Neural crest cell (in vitro differentiated cells): ENCODE measurements at places on chromosomes 5 and 9. TPM values are rescaled to one million over a fixed set of nuclear protein-coding genes. Genes with fewer than 3 reads are reported as not detected.

The PHPT1 gene
- 170 and 175 TPM in 2 replicates for total RNA-seq

The EIF4EBP3 gene
- 8.4 and 10.3 TPM in 2 replicates for total RNA-seq

The AQP3 gene
- total RNA-seq: 1.1 TPM in 2 replicates

The PGM5 gene
- 0.16 and 0.43 TPM in 2 replicates for total RNA-seq

The PTPRD gene
- total RNA-seq: 113 and 139 TPM in 2 replicates

The GCNT4 gene
- 0.39 and 0.56 TPM in 2 replicates for total RNA-seq

The ANKRD31 gene
- 0.39 and 0.51 TPM in 2 replicates for total RNA-seq

The PCDH12 gene
- 0.25 and 0.61 TPM in 2 replicates for total RNA-seq

DNA sequence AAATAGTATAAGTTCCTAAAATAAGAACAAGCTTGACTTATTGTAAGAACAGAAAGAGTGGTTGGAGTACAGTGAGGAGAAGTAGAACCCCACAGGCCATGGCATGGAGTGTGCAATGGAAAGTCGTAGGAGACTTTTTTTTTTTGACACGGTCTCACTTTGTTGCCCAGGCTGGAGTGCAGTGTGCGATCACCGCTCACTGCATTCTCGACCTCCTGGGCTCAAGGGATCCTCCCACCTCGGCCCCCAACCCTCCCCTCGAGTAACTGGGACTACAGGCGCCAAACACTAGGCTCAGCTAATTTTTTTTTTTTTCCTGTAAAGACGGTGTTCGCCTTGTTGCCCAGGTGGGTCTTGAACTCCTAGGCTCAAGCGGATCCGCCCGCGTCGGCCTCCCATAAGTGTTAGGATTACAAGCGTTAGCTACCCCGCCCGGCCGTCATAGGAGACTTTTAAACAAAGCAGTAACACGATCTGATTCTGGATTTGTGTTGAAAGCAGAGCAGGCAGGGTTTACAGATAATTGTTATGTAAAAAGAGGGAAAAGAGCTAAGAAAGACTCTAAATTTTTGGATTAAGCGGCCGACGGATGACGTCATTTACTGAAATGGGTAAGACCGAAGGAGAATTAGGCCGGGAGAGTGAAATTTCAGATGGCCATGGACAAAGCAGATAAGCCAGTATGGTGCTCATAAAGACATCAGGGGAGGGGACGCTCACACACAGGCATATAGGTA lies 752 bp downstream of the TSTD2 start:
- peak; percentile 50 for DNase-seq
- no peaks in the 10 kb centered on the region for H3K27me3 ChIP-seq
- peak overlapping the region; percentile 96 for H3K4me3 ChIP-seq
- H3K27ac ChIP-seq: peak overlapping the region; percentile 100

GRCh38 chr5:9212605-9213004 lies 333.3 kb downstream of the SEMA5A start:
- H3K4me1 ChIP-seq: peaks cover 9% of the 10 kb centered on the region
- H3K27me3 ChIP-seq: no peaks in the 10 kb centered on the region
- H3K27ac ChIP-seq: no peak overlapping the region
- H3K36me3 ChIP-seq: peaks cover 30% of the 10 kb centered on the region
- no peak for DNase-seq

- H3K36me3 ChIP-seq: no peaks in the 10 kb centered on the region
- H3K27ac ChIP-seq: no peak overlapping the region
Observed at GRCh38 chr9:72424131-72424530, 59.1 kb upstream of the ZFAND5 start.

DNA sequence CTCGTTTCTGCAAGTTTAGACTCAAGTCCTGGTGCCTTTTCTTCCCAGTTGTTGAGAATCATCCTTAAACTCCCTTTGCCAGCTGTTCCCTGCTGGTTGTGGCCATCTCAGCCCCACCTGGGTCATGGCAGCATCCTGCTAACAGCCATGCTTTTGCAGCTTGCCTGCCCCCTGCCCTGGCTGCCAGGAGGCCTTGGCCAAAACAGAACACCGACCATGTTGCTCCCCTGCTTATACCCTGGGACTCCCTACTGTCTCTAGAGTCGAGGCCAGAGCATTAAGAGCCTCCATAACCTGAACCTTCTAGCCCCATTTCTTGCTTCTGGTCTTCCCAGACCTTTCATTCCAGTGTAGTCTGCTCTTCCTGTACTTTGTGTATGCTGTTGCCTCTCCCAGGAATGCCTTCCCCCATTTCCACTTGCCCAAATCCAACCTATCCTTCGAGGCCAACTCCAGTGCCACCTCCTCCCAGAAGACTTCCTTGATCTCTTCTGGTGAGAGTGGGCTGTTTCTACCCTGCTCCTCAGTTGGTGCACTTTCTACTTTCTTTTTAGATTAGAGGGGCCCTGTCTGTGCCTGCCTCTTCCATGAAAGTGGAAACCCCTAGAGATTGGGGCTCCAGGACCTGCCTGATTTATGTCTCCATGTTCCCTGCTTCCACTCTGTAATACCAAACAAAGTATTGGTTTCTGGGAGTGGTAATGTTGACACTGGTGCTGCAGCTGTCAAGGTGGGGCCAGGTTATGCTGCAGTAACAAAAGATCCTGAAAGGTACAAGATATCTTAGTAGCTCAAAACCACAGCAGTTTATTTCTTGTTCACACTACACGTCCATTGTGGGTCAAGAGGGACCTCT lies 88.2 kb downstream of the AMBP start:
- H3K27ac ChIP-seq: no peak overlapping the region
- no peak for DNase-seq
- no peak overlapping the region for H3K4me3 ChIP-seq
- H3K4me1 ChIP-seq: peaks cover 9% of the 10 kb centered on the region
- H3K27me3 ChIP-seq: no peaks in the 10 kb centered on the region

- H3K27ac ChIP-seq: no peak within 1 kb of the TSS
- H3K4me3 ChIP-seq: peak within 1 kb of the TSS; percentile 80
- peak; percentile 15 for DNase-seq
- no peaks in the 10 kb centered on the region for H3K36me3 ChIP-seq
- peaks cover 79% of the 10 kb centered on the region for H3K27me3 ChIP-seq
Observed at GRCh38 chr5:133612249-133612860, at the start of gene FSTL4. Gene FSTL4 (minus strand): TSS chr5:133612541.

DNA sequence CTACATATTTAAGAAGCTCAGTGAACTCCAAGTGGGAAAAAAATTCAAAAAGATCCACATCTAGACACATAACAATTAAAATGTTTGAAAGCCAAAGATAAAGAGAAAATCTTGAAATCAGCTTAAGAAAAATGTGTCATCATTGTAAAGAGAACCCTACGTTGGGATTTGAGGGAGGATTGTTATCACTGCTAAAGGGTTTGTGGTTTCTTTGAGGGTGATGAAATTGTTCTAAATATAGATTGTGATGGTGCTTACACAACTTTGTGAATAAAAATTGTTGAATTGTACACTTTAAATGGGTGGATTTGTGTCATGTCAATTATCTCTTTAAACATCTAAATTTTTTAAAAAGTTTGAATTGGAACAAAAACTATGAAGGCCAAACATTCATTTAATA lies 92.2 kb upstream of the ADAMTS19 start:
- no peak for DNase-seq
- H3K27ac ChIP-seq: no peak overlapping the region
- no peaks in the 10 kb centered on the region for H3K4me1 ChIP-seq
- H3K36me3 ChIP-seq: peaks cover 2% of the 10 kb centered on the region

GRCh38 chr5:147996379-147996778 lies 67.4 kb upstream of the SPINK5 start:
- no peak for DNase-seq
- peaks cover 29% of the 10 kb centered on the region for H3K36me3 ChIP-seq

DNA sequence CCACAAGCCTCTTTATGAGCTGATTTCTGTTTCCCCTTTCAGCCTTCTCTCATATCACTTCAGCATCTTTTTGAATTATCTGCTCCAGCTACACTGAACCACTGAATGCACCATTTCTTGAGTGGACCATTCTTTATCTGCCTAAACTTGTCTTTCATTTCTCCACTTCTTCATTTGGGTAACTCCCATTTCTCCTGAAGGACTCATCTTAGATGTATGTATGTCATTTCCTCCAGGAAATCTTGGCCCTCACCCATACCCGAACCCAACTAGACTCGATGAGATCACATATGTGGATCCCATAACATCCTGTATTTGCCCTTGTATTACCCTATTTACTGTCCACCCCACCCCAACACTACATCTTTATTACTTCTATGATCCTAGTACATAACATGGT lies 249.8 kb downstream of the KIF4B start:
- peaks cover 3% of the 10 kb centered on the region for H3K27me3 ChIP-seq
- no peaks in the 10 kb centered on the region for H3K36me3 ChIP-seq
- H3K27ac ChIP-seq: no peak overlapping the region

GRCh38 chr9:113844466-113844865 lies 31.6 kb upstream of the ZNF618 start:
- H3K4me1 ChIP-seq: no peaks in the 10 kb centered on the region
- DNase-seq: no peak
- no peak overlapping the region for H3K4me3 ChIP-seq

DNA sequence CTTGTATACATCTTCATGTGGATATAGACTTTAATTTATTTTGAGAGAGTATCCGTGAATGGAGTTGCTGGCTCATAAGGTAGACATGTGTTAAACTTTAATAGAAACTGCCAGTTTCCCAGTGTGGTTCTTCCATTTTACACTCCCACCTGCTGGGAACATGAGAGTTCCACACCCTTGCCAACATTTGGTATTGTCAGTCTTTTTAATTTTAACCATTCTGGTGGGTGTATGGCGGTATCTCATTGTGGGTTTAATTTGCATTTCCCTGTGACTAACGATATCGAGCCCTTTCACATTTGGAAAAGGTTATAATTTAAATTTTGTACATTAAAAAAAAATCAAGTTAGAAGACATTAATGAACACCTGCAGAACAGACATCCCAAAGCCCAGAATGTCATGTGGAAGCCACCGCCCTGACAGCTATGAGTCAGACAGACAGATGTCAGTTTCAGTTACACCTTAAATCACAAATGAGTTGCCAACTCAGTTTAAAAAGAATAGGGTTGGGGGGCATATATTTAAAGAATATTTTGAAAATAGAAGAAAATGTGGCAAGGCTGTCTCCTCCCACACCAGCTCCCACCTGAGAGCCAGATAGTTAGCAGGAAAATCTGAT lies 36.9 kb downstream of the ANKRD33B start:
- peaks cover 61% of the 10 kb centered on the region for H3K27me3 ChIP-seq
- H3K36me3 ChIP-seq: no peaks in the 10 kb centered on the region
- H3K4me3 ChIP-seq: no peak overlapping the region
- no peak for DNase-seq

- H3K36me3 ChIP-seq: peaks cover under 1% of the 10 kb centered on the region
- no peaks in the 10 kb centered on the region for H3K4me1 ChIP-seq
- no peaks in the 10 kb centered on the region for H3K27me3 ChIP-seq
- DNase-seq: no peak
- H3K27ac ChIP-seq: no peak overlapping the region
- H3K4me3 ChIP-seq: no peak overlapping the region
Observed at GRCh38 chr9:125537442-125538091, 169.4 kb downstream of the MAPKAP1 start.

DNA sequence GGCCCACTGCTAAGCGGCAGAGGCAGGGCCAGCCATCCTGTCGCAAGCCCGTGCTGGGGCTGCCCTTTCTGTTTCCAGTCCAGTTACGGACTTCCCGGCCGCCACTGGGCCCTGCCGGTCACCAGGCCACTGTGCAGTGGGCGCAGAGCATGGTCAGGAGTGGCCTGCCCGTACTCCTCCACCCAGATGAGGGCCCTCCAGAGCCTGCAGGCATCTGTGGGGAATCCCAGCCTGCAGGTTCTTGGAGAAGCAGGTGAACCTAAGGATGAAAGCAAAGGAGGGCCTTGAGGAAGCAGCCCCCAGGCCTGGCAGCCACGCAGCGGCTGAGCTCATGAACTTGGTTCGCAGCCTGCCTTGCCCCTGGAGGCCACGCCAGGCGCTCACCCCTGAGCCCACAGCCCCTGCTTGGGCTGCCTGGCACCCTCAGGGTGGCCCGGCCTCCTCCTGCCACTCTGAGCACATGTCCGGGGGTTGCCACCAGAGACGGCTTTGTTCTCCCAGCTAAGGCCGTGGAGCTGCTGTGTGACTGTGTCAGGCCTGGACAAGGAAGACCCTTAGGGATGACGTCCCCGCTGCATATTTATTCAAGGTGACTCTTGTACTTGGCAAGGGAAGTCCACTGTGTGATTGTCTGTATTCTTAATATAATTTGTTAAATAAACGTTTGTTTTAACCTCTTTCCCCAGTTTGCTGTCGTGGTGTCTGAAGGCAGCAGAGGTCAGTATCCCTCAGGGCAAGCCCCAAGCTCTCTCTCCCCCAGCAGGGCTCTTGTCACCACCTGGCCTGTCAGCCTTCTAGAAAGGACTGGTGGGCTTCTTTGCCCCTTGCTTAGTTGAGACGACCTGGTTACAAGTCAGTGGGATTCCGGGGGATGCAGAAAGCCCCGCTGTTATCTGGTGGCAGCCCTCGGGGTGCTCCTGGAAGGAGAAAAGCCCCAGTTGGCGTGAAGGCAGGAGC lies 107.1 kb upstream of the LMX1B start:
- H3K27ac ChIP-seq: no peak overlapping the region
- H3K27me3 ChIP-seq: peaks cover 6% of the 10 kb centered on the region
- no peak for DNase-seq
- H3K4me1 ChIP-seq: no peaks in the 10 kb centered on the region
- H3K36me3 ChIP-seq: no peaks in the 10 kb centered on the region

DNA sequence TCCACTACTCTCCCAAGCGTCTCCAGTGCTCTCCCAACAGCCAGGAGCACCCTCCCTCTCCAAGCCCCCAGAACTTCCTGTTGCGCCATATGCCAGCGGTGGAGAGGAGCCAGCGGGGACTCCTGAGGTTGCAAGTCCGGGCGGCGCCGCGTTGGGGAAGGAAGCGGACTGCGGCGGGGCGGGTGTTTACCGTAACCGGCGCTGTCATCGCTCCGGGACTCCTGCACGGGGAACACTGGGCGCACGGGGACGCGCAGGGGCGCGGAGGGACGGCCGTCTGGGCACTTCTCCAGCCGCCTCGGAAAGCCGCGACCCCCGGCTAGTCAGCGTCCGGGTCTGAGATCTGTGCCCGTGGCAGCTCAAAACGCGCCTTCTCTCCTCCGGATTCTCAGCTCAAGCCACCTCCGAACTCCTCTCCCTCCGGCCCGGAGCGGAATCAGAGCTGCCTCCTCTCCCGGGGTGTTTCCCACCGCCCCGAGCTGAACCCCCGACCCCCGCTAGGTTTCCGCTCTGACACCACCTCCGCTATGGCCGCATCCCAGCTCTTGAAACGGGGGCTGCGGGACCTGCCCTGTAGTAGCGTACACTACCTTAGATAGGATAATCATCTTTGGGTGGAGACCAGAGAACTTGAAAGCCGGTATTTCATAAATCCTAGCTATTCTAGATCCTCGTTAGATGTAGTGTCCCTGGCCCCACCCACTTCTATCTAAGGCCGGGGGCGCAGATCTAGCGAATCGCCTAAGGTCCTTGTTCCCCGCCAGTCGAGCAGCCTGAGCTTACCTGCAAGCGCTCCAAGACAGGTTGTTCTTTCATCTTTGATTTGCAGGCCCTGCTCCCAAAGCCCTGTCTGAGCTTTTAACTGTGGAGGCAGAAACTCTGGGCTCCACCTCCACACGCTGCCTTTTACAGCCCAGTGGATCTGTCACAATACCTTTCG lies at the start of gene TRPM6:
TSS of gene TRPM6 (minus strand) at position 881 of the 940 bp plus-strand sequence. CDS start at position 816, 65 bp downstream.
- H3K27me3 ChIP-seq: peaks cover 51% of the 10 kb centered on the region
- peak within 1 kb of the TSS; percentile 78 for H3K27ac ChIP-seq
- DNase-seq: peak; percentile 42

GRCh38 chr9:71767163-71767775 lies 1.0 kb downstream of the CEMIP2 start:
- DNase-seq: no peak
- H3K36me3 ChIP-seq: no peaks in the 10 kb centered on the region
- H3K4me3 ChIP-seq: peak overlapping the region; percentile 99
- H3K27me3 ChIP-seq: peaks cover 6% of the 10 kb centered on the region
- peak overlapping the region; percentile 100 for H3K27ac ChIP-seq
- peaks cover 45% of the 10 kb centered on the region for H3K4me1 ChIP-seq

GRCh38 chr9:87270221-87270847 lies 227.3 kb upstream of the DAPK1 start:
- H3K27ac ChIP-seq: peak overlapping the region; percentile 11
- no peaks in the 10 kb centered on the region for H3K36me3 ChIP-seq
- H3K4me3 ChIP-seq: no peak overlapping the region
- peaks cover 25% of the 10 kb centered on the region for H3K4me1 ChIP-seq
- DNase-seq: peak; percentile 4
